Stimulated activated CD8-positive, alpha-beta memory T cell treated with anti-CD3 and anti-CD28 coated beads, Interleukin-4, amount 100 ng/mL, for 1 hour (primary cell): ENCODE measurements at places on chromosomes 2 and 18.

DNA sequence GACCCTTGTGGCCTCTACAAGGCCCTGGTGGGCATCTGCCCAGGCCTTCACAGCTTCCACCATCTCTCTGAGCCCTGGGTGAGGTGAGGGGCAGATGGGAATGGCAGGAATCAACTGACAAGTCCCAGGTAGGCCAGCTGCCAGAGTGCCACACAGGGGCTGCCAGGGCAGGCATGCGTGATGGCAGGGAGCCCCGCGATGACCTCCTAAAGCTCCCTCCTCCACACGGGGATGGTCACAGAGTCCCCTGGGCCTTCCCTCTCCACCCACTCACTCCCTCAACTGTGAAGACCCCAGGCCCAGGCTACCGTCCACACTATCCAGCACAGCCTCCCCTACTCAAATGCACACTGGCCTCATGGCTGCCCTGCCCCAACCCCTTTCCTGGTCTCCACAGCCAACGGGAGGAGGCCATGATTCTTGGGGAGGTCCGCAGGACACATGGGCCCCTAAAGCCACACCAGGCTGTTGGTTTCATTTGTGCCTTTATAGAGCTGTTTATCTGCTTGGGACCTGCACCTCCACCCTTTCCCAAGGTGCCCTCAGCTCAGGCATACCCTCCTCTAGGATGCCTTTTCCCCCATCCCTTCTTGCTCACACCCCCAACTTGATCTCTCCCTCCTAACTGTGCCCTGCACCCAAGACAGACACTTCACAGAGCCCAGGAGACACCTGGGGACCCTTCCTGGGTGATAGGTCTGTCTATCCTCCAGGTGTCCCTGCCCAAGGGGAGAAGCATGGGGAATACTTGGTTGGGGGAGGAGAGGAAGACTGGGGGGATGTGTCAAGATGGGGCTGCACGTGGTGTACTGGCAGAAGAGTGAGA, 2.0 kb downstream of the PROC start:
- DNase-seq, result no peak

DNA sequence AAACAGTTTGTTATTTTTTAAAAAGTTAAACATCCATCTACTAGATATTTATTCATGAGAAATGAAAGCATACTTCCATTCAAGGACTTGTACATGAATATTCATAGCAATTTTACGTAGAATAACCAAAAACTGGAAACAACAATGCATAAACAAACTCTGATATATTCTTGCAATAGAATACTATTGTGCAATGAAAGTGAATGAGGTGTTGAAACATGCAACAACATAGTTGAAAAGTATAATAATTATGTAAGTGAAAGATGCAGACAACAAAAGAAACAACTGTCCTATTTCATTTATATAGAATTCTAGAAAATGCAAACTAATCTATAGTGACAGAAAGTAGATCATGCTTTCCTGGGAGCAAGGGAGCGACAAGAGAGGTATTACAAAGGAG, 206.6 kb upstream of the KLHL29 start:
- DNase-seq, result no peak

DNA sequence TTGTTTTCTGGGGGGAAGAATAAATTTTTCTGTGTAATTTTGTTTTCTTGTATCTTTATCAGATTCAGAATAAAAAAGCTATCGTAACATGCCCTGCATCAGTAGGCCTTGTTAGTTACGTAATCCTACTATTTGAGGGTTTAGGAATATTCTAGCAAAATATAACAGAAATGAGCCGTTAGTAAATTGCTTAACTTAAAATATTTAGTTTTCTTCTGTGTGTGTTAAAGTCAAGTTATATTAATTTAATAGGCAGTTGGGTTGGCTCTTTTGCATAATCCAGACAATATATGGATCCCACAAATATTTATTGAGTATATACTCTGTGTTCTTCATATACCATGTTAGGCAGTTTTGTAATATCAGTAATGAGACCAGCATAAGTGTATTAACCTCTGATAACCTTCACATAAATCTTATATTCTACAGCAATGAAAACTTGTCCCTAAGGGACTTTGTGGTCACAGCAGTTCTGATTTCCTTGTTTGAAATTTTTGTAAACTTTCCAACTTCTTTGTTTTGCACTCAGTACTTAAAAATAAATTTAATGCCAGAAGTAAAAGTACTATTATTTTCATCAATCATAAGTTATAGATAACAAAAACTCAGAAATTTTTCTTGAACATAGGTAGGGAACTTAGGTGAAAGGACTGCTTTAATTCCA, 151.9 kb downstream of the FMNL2 start:
- DNase-seq, result no peak

GRCh38 chr18:7957297-7957696, 390.2 kb downstream of the PTPRM start:
- DNase-seq, result no peak
